Renal cortical epithelial cell (primary cell): ENCODE measurements at places on chromosomes 6 and 20.

DNA sequence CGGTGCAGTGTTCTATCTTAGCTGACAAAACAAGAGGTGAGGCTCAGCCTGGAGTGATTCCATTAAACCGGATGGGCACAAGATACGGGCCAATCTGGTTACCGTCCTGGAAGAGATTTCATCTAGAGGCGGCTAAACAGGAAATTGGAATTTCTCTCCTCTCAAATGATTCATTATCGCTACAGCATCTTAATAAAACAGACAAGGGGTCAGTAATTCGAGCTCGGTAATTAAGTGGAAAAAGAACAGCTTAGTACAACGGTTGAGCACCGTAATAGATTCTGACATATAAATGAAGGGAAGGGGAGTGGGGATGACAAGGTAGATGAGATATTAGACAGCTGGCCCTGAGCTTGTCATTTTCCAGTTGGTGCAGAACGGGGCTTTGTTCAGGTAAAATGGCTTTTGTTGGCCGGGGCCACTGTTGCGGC is 137.2 kb downstream of the EDN3 start:
- no peak for DNase-seq

DNA sequence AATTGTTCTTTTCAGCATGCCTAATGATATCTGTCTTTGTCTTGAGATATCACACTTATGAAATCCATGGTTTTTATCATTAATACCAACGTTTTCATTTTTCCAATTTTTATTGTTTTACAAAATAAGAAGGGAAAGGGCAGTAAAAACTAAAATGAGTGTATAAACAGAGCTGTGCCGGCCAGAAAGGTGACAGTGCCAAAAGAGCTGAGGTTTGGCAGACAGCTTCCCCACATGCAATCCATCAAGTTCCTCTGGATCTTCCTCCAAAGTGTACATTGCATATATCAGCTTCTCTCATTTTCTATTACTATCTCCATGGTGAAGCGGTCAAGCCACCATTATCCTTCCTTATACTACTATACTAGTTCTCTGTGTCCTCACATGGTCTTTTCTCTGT is 10.1 kb upstream of the TMEM244 start:
- no peak for DNase-seq

GRCh38 chr6:157763904-157764177 is 59.2 kb upstream of the SNX9 start:
- DNase-seq = no peak

DNA sequence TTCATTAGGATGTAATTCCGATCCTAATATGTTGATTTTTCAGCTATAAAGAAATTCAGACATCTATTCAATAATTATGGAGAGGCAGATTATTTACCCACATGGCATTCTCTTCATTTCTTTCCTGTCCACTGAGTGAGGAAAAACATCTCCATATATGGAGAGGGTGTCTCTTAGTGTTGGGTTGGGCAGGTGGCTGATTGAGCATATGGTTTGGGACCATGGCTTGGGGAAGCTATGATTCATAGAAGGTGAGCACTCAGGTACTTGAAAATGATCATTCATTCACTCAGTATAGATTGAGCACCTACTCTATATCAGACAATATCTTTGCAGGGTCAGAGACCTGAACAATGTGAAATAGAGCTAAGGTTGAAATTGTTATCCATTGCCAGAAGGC is 41.3 kb upstream of the IL20RA start:
- no peak for DNase-seq

- DNase-seq = no peak
These were observed 504.3 kb upstream of the MARCKS start for GRCh38 chr6:113352831-113353230.

GRCh38 chr6:81262656-81263055 is 489.8 kb downstream of the TENT5A start:
- no peak for DNase-seq

DNA sequence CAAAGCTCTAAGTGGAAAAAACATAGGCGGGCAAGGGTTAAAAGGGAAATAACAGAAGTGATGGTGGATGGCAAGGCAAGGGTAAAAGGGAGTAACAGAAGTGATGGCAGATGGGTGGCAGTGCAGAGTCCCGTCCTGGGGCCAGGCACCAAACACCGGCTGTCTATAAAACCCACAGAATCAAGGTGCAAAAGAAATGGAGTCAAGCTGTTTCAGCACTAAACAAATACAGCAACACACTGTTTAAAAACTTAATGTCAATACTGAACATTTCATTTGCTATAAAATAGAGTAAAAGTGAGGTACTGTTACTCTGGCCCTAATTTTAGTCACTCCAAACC is 87.6 kb downstream of the MAN1A1 start:
- no peak for DNase-seq

DNA sequence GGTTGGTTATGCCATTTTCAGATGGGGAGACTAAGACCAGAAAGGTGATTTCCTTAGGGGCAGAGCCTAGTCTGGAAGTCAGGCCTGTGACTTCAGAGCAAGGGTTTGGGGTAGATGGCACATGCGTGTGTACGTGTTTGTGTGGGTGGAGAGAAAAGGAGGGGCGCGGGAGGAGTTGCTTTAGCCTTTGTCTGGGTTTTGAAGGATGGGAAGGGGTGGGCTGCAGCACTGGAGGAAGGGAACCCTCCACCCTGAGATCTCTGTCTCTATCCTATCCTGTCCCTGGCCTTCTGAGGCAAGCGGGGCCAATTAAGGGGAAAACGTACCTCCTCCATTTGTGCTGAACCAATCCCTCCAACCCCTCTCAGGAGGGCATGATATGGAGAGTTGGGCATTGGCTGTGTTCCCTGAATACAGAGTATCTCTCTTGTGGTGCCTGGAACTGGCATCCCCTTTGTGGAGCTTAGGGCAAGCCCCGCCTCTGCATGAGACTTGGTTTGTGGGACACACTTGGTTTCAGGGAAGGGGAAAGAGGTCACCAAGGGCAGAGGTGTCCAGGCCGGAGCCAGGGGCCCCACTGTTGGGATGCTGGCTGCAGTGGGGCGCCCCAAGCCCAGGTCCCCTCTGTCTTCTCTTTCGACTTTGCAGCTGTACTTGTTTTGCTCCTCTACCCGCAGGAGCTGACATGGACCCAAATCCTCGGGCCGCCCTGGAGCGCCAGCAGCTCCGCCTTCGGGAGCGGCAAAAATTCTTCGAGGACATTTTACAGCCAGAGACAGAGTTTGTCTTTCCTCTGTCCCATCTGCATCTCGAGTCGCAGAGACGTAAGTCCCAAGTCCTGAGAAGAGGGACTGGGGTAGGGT is at the start of gene DBNDD2:
DBNDD2 (plus strand) TSS at position 507 of the 863 bp plus-strand sequence; CDS start at position 686, 179 bp downstream.
- no peak for DNase-seq

DNA sequence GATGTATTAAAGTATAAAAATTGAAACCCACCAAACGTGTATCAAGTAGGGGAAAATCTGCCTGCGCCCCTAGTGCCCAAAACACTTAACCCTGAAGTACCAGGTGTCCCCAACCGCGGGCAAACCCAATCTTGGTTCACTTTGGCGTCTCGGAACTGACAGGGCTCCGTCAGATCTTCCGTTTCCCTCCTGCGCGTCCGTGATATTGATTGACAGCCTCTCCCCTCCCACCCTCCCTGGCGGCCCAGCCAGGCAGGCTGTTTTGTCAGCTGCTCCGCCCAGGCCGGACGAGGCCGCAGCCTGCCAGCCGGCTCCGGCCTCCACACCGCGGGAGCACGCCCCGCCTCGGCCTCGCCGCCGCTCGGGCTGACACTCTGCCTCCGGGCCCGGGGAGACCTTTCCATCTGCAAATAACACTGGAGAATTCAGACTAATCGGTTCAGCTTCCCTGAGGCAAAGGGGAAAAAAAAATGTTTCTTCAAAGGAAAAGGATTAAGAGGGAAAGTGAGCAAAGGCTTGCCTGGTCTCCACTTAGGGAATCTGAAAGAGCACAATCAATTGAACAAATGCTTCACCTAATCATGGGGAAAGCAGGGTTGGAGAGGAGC is 234.9 kb upstream of the MCHR2 start:
- peak; percentile 65 for DNase-seq

- DNase-seq = no peak
These were observed 12.2 kb upstream of the TRPC4AP start for GRCh38 chr20:35104685-35105295.

- no peak for DNase-seq
These were observed 66.3 kb downstream of the PPP1R3G start for GRCh38 chr6:5151360-5151954.

GRCh38 chr6:20631549-20631924 is 97.3 kb downstream of the CDKAL1 start:
- no peak for DNase-seq

- DNase-seq = peak; percentile 73
These were observed 38.2 kb downstream of the TMX4 start for GRCh38 chr20:7981374-7981773.

GRCh38 chr6:41712651-41713103 is 22.7 kb downstream of the TFEB start:
- peak; percentile 84 for DNase-seq

GRCh38 chr6:63941747-63942470 is 306.3 kb downstream of the PHF3 start:
- no peak for DNase-seq
